Uterus (tissue), 4 donors: ENCODE measurements at places on chromosomes 5 and 9. TPM values are rescaled to one million over a fixed set of nuclear protein-coding genes. Genes with fewer than 3 reads are reported as not detected.

The AFAP1L1 gene
- total RNA-seq, result 22.8 TPM

The CTXN3 gene
- not detected for total RNA-seq

The MEGF10 gene
- total RNA-seq, result 1.6 TPM

The CD180 gene
- total RNA-seq, result 0.37 TPM

The DAPK1 gene
- 19.1 TPM for total RNA-seq

The OR13C5 gene
- total RNA-seq, result not detected

The LEAP2 gene
- 3.4 TPM for total RNA-seq

The GDNF gene
- 0.85 TPM for total RNA-seq

The MCTP1 gene
- total RNA-seq, result 25.3 TPM

The OR1J2 gene
- total RNA-seq, result not detected

The INSL4 gene
- not detected for total RNA-seq

The TTC23L gene
- total RNA-seq, result 0.15 TPM

The PCDHAC2 gene
- total RNA-seq, result under 0.01 TPM

The BTNL8 gene
- total RNA-seq, result not detected

The TMC1 gene
- total RNA-seq, result 0.90 TPM

The FAM78A gene
- 0.26 TPM for total RNA-seq

The COL23A1 gene
- total RNA-seq, result 0.85 TPM

The FAM151B gene
- total RNA-seq, result 17.6 TPM

The PIP5K1B gene
- 0.29 TPM for total RNA-seq

The FOXD4 gene
- 0.85 TPM for total RNA-seq

The PCDHA4 gene
- total RNA-seq, result 0.88 TPM

The C9orf57 gene
- total RNA-seq, result not detected

The ENTPD2 gene
- total RNA-seq, result 11.5 TPM

The CATSPER3 gene
- not detected for total RNA-seq

The TAS2R1 gene
- total RNA-seq, result not detected

The GABRA1 gene
- total RNA-seq, result not detected

The IFNA13 gene
- not detected for total RNA-seq

The DMRTA1 gene
- 0.76 TPM for total RNA-seq

The MLANA gene
- total RNA-seq, result not detected

The CRB2 gene
- 19.4 TPM for total RNA-seq

The CCL28 gene
- 3.1 TPM for total RNA-seq

The PDLIM7 gene
- total RNA-seq, result 543 TPM

The LRRTM2 gene
- total RNA-seq, result under 0.01 TPM

The HMMR gene
- total RNA-seq, result not detected

The STPG3 gene
- total RNA-seq, result not detected

The CYLC2 gene
- total RNA-seq, result not detected

The CAMSAP1 gene
- 38.4 TPM for total RNA-seq

The BTNL3 gene
- total RNA-seq, result not detected

The ARSI gene
- 15.1 TPM for total RNA-seq

The FIBCD1 gene
- not detected for total RNA-seq

The SLC23A1 gene
- total RNA-seq, result not detected

The TMEM174 gene
- not detected for total RNA-seq

The KCNT1 gene
- not detected for total RNA-seq

The ADAMTSL2 gene
- total RNA-seq, result not detected
